Activated gamma-delta T cell treated with anti-CD3 and anti-CD28 coated beads, Interleukin-2, amount 50 U/mL, for 16 hours (primary cell): ENCODE measurements at places on chromosomes 6 and 20.

GRCh38 chr6:12635813-12636212, 80.8 kb upstream of the PHACTR1 start:
- no peak for DNase-seq

- no peak for DNase-seq
Measured at GRCh38 chr20:62742550-62742949, 33.9 kb downstream of the NTSR1 start.

GRCh38 chr6:69696273-69696672, 100.5 kb downstream of the LMBRD1 start:
- no peak for DNase-seq

- no peak for DNase-seq
Measured at GRCh38 chr20:36113036-36113435, 41.5 kb upstream of the EPB41L1 start.

DNA sequence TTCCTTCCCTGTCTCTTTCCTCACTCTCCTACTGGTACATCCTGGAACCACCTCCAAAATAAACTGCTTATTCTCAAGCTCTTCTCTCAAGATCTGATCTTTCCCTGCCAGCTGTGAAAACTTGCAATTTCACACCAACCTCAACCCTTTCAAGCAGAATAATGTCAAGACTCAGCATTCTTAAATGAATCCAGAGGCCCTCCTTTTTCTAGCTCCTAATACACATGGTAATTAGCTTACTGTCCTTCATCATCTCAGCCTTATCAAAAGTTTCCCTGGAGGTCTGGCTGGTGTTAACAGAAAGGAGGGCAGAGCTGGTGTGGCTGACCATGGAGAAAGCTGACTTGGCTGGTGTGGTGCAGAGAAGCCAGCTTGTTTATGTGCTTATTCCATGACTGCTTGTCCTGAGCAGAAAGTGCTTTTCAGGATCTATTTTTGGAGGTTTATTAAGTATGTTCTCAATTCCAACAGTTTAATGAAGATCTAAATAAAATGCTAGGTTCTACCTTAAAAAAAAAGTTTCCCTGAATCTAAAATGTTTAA, 50.5 kb downstream of the CFAP61 start:
- no peak for DNase-seq

- no peak for DNase-seq
Measured at GRCh38 chr20:3502878-3503277, 32.1 kb downstream of the ATRN start.

DNA sequence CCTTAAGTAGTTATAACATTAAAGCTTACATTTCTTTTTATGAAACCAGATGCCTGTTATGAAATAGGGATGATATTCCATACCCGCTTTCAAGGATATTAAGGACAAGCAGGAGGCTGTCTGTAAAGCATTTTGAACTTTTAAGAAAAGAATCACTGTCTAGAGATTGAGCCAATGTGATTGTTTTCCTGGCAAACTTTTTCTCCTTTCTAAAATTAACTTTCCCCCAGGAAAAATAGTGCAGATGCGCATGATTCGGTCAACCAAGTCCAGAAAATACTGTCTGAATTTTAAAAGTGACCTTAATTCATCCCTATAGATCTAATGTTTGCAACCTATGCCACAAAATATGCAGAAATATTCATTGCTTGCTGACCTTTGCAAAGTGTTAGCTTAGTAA, 15.1 kb upstream of the DEK start:
- no peak for DNase-seq

DNA sequence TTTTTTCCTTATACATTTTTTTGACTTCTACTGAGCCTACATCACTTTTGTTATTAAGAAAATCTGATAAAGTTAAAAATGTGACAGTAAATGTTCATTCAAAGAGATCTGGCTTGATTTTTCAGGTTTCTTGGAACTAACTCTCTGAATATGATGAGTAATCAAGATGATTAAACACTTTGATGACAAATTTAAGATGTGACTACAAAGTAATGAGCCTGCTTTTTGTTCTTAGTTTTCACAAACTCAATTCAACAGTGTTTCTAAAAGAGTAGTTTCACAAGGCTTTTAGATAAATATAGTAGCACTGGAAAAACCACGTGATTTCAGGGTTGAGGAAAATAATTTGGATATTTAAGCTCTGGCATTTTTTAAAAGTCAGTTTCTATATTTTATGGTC, 37.9 kb upstream of the HDDC2 start:
- DNase-seq, result no peak

DNA sequence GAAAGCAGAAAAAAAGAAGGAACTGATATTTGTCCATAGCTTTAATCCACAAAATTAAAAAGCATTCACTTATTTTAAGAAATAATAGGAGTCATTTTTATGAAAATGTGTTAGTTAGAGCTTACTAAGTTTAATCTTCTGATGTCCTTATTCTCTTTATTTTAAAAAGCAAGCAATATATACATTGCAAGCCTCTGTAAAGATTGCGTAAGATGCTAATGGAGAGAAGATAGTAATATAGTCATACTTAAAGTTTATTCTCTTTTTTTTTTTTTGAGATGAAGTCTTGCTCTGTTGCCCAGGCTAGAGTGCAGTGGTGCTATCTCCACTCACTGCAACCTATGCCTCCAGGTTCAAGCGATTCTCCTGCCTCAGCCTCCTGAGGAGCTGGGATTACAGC, 39.7 kb downstream of the AIG1 start:
- no peak for DNase-seq

GRCh38 chr6:90790058-90790457, 203.2 kb upstream of the MAP3K7 start:
- no peak for DNase-seq

- DNase-seq, result no peak
Measured at GRCh38 chr6:73258721-73259120, 4.3 kb downstream of the KHDC1 start.

- DNase-seq, result no peak
Measured at GRCh38 chr6:90403489-90404381, 107.1 kb upstream of the BACH2 start.
